Omental fat pad (tissue), 4 donors: ENCODE measurements at places on chromosomes 7 and 10. TPM values are rescaled to one million over a fixed set of nuclear protein-coding genes. Genes with fewer than 3 reads are reported as not detected.

DNA sequence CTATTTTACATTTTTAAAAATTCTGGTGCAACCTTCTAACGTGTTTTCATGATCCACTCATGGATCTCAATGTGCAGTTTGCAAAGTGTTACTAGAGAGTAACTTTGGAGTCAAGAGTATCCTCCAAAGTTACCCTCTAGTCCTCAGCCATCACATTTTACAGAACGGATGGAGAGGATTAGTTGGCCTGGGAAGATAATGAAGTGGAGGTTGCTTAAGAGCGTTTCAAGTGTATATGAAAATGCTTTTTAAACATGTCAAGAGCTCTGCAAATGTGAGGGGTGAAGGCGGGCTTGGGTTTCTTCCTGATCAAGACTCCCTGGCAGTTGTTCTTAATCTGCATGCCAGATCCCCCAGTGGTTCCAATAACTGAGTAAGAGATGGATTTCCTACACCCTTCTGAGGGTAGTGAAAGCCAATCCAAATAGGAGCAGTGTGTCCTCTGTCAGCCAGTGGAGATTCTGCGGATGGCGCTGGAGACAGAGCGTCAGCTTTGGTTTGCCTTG lies 299.4 kb upstream of the NPVF start:
- DNase-seq, result no peak

DNA sequence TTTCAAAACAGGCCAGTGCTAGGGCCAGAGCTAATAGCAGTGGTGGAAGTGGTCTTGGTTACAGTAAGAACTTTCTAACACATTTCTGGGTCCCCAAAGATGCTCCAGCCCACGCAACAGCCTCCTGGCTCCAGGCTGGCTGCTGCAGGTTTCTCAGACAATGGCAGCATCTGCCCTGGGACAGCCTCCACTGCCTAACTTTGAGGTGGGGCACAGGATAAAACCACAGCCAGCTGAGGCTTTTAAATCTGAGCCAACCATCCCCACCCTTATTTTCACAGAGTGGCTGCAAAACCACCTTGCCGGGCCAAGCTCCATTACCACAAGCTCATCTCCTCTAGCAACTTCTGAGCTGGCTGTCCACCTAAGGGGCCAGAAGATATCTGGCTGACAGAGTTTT lies 84.8 kb downstream of the FAM53B start:
- no peak for DNase-seq

- DNase-seq, result no peak
These were observed 43.4 kb upstream of the GHITM start for GRCh38 chr10:84095811-84096497.

DNA sequence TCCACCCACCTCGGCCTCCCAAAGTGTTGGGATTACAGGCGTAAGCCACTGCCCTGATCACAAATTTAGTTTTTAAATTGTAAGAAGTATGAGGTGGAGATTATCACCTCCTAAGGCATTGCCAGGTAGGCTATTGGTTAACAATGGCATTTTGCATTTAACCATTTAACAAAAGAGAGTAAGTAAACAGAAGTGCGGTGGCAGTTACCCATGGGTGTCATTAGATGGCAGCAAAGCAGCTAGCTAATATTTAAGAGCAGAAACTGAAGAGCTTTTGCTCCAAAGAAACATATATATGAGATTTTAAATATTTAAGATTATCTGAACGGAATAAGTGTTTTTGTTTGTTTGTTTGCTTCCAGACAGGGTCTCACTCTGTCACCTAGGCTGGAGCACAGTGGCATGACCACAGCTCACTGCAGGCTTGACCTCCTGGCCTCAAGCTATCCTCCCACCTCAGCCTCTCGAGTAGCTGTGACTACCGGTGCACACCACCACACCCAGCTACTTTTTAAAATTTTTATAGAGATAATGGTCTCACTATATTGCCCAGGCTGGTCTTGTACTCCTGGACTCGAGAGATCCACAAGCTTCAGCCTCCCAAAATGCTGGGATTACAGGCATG lies 325.5 kb upstream of the C7orf33 start:
- no peak for DNase-seq

- no peak for DNase-seq
These were observed 442.6 kb upstream of the TEX47 start for GRCh38 chr7:89238156-89238555.

- DNase-seq, result no peak
These were observed 49.7 kb downstream of the BZW2 start for GRCh38 chr7:16695621-16696237.

GRCh38 chr10:111706331-111706730 lies 477.2 kb downstream of the GPAM start:
- no peak for DNase-seq

- no peak for DNase-seq
These were observed 68.6 kb upstream of the SEM1 start for GRCh38 chr7:96778263-96778662.

DNA sequence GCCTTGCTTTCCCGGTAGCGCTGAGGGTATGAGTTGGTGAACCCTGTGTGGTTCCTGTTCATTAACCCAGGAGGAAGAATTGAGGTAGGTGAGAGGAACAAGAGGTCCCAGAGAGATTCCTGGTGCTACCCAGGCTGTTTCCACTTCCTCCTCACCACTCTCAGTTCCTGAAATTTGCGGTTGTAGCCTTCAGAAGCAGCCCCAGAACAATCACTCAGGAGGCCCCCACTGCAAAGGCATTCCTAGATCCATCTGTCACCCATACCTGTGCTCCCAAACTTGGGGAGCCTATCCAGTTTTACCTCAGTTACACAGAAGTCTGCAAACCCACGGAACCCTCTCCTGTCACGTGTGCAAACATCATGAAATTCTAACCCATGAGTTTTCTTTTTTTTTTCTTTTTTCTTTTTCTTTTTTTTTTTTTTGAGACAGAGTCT lies 9.0 kb upstream of the PIP4K2A start:
- DNase-seq, result no peak

- no peak for DNase-seq
These were observed 826.6 kb upstream of the COBL start for GRCh38 chr7:52143219-52143618.

GRCh38 chr7:24722386-24723177 lies 34.7 kb downstream of the GSDME start:
- DNase-seq, result no peak

DNA sequence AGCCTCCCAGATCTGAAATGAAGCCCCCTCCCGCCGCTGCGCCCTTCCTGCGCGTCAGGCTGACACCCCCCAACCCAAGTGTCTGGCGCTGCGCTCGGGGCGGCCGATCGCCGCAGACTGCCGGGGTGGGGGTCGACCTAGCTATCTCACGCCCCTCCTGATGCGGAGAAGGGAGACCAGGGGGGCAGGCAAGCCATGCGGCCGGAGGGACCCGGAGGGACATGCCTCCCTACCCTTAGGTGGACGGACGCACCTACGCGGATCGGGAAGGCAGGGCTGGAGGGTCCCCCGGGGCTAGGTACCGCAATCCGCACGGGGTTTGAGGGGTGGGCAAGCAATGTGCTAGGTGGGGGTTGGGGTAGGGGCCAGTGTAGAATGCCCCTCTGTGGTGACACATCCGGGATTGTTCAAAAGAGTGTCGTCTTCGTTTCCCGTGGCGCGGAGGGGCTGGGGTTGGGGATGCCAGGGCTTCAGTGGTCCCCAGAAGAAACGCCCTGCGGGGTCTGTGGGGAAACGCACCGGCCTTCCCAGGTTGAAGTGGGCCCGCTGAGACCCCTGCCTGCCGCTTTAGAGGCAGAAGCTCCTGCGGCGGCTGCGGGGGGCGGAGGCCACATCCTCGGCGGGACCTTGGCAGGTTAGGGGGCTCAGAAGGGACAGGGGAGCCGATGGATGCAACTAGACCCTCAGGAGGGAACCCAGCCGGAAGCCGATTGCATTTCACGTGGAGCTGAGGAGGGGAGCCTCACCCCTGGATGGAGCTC lies 913 bp downstream of the ADCYAP1R1 start:
- DNase-seq, result no peak

- DNase-seq, result no peak
These were observed 68.5 kb downstream of the NT5C2 start for GRCh38 chr10:103124420-103125096.

DNA sequence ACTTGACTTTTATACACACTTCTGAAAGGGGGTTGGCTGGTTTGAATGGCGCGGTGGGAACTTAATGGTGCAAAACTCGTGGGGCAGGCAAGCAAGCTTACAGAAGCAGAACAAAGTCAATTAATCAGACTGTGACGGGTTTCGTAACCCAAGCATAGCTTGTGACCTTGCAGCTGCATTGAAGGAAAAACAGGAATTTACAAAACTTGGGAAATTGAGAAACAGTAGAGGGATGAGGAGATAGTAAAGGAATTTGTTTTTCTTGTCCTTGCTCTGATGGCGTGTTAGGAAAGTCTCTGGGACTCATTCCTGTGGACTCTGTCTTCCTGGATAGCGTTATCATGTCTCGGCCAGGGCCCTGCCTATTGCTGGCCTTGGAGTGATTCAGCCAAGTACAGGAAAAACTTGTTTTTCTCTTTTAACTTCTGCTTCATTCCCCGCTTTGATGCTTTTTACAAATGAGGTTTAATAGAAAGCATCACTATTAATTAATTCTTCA lies 220.0 kb upstream of the KCND2 start:
- DNase-seq, result no peak

The POT1 gene
- total RNA-seq, result 9.4 TPM

The FRMPD2 gene
- not detected for total RNA-seq

The PPP1R17 gene
- not detected for total RNA-seq
